ENCODE measurements at places on chromosomes 6 and 20.

- no peak for DNase-seq
Observed at GRCh38 chr20:50378170-50379000, 131.8 kb upstream of the PTPN1 start.

DNA sequence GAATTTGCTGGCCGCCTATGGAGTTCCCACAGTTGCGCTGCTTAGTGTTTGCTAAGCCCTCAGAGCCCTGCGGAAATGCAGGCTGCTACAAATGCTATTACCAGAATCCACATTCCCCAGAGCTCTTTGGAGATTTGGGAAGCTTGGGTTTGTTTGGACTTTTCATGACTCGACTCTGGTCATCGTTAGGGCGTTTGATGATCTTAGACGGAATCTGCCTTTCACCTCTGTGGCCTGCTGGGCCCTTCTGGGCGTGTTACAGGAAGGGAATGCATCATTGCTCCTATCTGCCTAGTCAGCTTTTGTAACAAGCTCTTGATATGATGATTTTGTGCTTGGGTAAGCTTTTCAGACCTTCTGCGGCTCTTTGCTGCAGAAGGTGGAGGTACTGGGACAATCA, 50.8 kb downstream of the EYA2 start:
- no peak for DNase-seq

GRCh38 chr6:165665384-165665672, 2.3 kb upstream of the PDE10A start:
- no peak for DNase-seq

DNA sequence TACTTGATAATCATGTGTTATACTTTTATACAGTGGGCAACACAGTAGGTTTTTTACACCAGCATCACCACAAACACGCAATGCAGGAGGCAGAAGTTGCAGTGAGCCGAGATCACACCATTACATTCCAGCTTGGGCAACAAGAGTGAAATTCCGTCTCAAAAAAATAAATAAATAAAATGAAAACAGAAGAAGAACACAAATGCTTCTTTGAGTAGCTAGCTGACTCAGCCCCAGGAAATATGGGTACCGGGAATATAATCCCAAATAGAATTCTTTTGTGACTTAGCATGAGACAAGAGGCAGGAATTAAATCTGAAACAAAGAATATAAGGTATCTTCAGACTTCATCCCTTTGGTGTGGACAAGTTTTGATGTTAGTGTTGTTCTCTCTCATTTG, 164.2 kb upstream of the ATXN1 start:
- DNase-seq: no peak

- DNase-seq: no peak
Observed at GRCh38 chr6:34469499-34469898, 3.6 kb downstream of the PACSIN1 start.

GRCh38 chr20:19642860-19643259, 115.2 kb upstream of the RIN2 start:
- DNase-seq: no peak

GRCh38 chr6:16432075-16433032, 194.0 kb downstream of the GMPR start:
- DNase-seq: no peak

DNA sequence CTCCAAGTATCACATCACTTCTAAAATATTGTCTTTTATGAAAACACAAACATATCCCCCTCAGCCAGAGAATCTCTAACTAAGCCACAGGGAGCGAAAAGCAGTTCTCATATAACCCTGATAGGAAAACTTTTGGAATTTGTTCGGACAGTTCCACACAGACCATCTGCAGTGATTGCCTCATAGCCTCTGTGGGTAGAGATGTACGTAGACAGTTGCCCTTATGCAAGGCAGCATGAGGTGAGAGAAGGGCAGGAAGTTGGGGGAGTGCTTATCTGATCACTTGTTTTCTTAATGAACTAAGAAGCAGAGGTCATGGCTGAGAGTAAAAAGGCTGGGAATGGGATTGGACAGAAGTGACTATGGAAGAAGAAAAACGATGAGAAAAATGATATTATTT, 39.6 kb downstream of the SLC23A2 start:
- no peak for DNase-seq

DNA sequence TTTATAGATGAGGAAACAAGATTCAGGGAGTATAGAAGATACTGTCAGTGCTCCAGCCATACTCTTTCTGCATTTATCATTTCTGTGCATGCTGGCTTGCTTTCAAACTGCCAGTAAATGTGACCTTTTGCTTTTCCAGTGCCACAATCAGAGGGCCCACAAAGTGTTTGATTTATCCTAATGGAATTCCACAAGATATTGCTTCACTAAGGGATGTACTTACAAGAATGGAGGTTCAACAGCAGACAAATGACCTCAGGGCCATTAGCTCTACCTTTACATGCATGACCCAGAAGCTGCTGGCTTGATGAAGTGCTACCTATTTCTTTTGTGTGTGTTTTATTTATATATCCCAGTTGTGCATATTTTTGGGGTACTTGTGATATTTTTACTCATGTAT, 171.5 kb upstream of the GRIK2 start:
- DNase-seq: no peak

GRCh38 chr6:139748353-139749146, 374.1 kb upstream of the CITED2 start:
- DNase-seq: no peak

GRCh38 chr6:47376930-47377329, 67.2 kb upstream of the TNFRSF21 start:
- no peak for DNase-seq

- no peak for DNase-seq
Observed at GRCh38 chr6:51541847-51542246, 545.6 kb downstream of the PKHD1 start.

- no peak for DNase-seq
Observed at GRCh38 chr6:128617285-128617684, 96.9 kb upstream of the PTPRK start.

GRCh38 chr20:57688864-57689263, 21.0 kb downstream of the PMEPA1 start:
- DNase-seq: no peak

DNA sequence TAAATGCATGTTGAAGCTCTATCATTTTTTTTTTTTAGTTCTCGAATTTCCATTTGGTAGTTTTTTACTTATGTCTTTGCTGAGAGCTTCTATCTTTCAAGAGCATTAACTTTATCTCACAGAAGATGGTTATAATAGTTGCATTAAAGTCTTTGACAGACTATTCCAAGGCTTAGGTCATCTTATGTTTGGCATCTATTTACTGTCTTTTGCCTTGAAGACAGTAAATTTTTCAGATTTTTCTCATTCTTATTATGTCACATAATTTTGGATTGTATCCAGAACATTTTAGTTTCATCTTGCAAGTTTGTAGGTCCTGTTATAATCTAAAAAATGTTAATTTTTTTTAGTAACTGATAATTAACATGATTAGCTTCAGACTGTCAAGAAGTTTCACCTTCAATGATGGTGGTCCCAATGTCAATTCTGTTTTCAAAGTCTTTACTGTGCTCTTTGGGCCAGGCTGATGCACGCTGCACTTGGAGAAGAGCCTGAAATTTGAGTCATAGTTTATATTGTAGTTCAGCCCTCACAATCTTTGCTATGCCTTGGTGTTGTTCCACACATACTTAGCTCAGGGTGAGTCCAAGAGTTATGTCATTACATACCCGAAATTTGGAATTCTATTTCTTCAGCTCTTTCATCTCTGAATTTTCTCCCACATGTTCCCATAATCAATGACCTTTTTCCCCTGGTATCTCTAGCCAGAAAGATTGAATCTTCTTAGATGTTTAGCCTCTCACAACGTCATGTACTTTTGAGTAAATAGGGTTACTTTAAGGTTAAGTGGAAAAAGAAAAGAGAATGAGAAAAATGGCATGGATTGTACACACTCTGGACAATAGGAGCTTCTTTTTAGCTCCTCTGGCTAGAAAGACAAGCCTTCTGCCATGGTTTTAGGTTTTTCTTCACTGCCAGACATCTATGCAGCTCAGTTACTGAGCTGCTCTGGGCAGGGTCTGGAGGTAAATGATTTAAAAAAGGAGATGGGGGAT, 110.3 kb upstream of the BTBD3 start:
- DNase-seq: no peak

DNA sequence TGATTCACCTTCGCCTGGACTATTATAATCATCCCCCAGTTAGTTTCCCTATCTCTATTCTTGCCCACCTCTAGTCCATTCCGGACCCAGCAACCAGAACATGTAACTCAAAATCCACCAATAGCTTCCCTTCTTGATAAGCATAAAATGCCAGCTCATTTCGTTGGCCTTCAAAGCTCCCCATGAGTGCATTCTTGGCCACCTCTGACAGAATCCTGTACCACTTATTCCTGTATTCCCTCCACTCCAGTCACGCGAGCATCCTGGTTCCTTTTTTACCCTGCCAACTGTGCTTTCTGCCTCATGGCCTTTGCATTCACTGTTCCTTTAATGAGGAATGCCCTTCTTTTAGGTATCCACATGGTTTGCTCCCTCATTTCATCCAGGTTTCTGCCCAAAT, 36.7 kb downstream of the CYP24A1 start:
- no peak for DNase-seq

GRCh38 chr6:26022737-26023136, 60.1 kb downstream of the TRIM38 start:
- no peak for DNase-seq

- no peak for DNase-seq
Observed at GRCh38 chr6:110930781-110931180, 27.7 kb upstream of the GTF3C6 start.

DNA sequence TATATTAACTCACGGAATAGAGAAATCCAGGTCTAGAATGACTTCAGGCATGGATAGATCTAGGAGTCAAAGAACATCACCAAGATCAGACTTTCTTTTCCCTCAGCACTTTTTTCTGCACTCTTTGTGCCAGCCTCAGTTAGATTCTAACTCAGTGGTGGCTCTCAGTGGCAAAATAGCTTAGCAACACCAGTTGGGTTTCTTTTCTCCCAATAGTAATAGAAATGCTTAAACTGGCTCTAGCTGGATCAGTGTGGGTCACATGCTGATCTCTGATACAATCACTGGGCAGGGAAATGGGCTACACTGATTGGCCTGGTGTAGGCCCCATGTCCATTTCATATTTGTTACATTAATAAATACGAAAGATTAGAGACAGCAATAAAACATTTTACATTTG, 44.2 kb upstream of the ARFGEF2 start:
- DNase-seq: no peak

- DNase-seq: no peak
Observed at GRCh38 chr20:47338131-47338628, 18.3 kb downstream of the ZMYND8 start.

GRCh38 chr20:35559042-35559693, 17.3 kb downstream of the ERGIC3 start:
- DNase-seq: no peak

GRCh38 chr6:56899311-56899710, 55.6 kb upstream of the BEND6 start:
- DNase-seq: no peak

DNA sequence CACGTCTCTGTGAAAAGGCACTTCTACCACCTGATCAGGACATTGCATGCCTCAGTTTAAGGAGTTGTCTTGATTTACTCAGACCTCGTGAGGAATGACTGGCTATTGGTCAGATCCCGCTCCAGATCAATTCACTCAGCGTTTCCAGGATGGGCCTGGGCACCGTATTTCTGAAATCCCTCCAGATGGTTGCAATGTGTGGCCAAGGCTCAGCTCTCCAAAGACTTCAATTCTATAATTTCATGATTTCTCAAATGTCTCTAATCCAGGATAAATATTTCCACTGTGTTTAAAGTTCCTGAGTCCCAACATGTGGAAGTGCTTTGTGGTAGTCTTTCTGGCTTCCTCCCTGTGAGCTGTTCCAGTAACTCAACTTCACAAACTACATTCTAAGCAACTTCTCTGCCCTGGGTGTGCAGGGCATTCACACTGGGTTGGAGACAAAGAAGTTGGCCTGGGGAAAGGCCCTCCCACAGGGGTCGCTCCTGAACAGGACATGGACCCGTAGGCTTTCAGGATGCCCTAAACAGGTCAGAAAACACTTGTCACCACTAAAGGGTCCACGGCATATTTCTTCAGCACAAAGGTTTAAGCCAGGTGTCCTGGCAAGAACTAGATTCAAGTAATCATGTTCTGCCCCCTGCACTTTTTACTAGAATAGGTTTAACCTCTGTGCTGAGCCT, 212.1 kb downstream of the WDR27 start:
- DNase-seq: no peak

GRCh38 chr6:157596461-157596860, 215.5 kb downstream of the ZDHHC14 start:
- no peak for DNase-seq

Data from activated effector memory CD4-positive, alpha-beta T cell treated with Interleukin-2 at 50 U/mL for 16 hours (primary cell).